Activated CD4-positive, CD25-positive, alpha-beta regulatory T cell (primary cell): ENCODE measurements at places on chromosomes 1 and 21.

GRCh38 chr1:212500983-212501382 is 68.3 kb downstream of the NENF start:
- no peak for DNase-seq

GRCh38 chr1:207872621-207873020 is 38.3 kb downstream of the CD34 start:
- no peak for DNase-seq

DNA sequence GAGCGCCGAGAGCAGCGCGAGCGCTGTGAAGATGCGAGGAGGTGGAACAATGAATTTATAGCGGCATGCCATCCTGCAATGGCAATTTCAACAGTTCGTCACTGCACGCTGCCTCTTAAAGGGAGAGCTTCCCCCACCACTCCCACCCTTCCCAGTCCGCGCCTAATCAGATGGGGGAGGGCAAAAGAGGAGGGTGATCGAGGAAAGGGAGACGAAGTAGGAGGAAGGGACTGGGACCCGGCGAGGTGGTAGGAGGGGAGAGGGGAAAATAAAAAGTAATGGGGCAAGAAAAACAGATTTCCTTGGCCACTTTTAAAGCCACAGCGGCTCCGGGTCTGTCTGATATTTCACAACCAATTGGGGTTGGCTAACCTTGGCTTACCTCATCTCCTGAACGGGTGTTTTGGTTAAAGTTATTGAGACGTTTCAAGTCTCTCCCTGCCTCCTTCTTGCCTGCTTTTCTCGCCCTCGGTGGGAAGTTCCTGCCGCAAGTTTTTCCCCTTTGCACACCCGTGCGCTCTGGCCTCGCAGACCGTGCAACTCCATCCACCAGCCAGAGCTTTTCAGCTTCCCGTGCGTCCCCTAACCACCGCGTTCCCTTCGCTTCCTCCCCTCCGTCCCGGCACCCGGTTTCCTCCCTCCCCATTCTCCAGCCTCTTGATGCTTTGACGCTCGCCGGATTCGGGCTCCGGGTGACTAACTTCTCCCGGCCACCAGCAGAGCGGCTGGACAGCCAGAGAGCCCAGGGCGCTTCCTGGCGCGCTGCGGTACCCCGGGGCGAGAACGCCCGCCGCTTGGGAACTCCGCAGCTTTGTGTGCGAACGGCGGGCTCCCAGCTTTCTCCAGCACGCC is at the start of gene ADAMTS5:
Gene ADAMTS5 (minus strand): TSS at position 27 of the 852 bp plus-strand sequence. CDS start 697 bp downstream, outside the sequence.
- DNase-seq: no peak

- no peak for DNase-seq
Observed at GRCh38 chr1:24694380-24694843, 50.8 kb upstream of the CLIC4 start.

- DNase-seq: no peak
Observed at GRCh38 chr21:45209685-45210284, 77.9 kb downstream of the POFUT2 start.

DNA sequence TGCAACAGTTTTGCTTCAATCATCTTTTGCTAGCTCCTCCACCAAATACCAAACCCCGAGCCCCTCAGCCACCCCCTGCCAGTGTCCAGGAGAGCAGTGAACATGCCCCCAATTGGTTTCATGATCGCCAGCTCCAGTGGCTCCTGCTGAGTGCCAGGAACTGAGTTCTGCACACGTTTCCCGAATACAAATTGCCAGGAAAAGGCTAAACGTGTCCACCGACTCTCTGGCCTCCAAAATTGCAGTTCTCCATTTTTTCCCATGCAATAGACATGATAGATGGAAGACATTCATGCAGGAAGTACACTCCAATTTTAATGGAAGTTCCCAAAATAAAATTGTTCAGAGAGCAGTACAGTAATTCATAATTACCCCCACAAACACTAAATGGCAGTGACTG is 101.3 kb downstream of the SPSB1 start:
- no peak for DNase-seq

GRCh38 chr1:30731806-30732276 is 8.5 kb upstream of the MATN1 start:
- DNase-seq: no peak

- no peak for DNase-seq
Observed at GRCh38 chr1:85203573-85204171, 2.9 kb upstream of the SYDE2 start.

GRCh38 chr1:116203920-116204319 is 92.7 kb downstream of the MAB21L3 start:
- no peak for DNase-seq

GRCh38 chr1:24541711-24542346 is 14.1 kb upstream of the NCMAP start:
- no peak for DNase-seq

DNA sequence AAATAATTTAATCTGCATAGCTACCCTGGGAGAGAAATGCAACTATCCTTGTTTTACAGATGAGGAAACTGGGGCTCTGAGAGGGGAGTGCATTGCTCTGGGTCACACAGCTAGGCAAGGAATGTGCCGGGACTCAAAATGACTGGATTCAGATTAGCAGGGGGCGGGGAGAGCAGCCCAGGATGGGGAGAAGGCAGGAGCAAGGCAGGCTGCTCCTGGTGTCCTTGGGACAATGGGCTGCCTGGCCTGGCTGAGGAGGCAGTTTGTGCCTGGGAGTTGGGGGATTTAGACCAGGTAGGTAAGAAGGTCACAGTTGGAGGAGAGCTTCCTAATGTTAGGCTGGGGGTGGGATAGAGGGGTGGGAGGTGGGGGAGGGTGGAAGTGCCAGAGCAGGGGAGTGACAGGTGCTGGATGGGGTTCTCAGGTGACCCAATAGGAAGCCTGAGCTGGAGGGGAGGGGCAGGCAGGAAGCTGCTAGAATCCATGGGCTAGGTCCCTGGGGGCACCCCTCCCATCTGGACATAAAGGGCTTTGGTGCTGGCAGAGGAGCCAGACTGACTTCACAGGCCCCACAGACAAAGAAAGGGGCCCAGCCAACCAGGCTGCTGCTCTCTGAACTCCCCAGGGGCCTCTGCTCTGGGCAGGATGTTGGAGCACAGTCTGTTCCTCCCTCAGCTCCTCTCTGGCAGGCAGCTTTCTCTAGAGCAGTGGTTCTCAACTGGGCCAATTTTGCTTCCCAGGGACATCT is 29.0 kb downstream of the TRIM62 start:
- DNase-seq: no peak

DNA sequence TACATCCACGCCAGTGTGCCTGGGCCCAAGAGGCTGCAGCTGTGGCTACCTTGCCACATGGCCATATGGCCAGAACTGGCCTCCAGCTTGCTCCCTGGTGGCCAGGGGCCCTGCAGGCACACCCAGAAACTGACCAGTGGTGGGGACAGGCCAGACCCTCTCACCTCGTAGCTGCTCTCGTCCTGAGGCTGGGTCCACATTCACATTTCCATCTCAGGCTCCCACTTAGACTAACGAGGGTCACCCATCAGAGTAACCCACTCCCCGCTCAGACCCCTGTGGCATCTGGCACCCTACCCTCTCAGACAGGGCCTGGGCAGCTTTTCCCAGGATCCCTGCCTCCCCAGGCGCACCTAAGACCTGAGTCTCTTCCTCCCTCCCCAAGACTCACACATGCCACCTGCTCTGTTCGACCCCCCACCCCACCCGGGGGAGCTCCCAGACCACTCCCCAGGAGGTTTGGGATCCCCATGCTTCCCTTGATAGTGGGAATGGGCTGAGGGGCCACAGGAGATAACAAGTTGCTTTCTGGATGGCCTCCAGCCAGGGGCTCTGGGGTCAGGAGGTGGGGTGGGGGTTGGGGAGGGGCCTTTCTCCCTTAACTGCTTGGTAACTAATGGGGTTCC is 21.3 kb upstream of the RNU1-4 start:
- DNase-seq: no peak

DNA sequence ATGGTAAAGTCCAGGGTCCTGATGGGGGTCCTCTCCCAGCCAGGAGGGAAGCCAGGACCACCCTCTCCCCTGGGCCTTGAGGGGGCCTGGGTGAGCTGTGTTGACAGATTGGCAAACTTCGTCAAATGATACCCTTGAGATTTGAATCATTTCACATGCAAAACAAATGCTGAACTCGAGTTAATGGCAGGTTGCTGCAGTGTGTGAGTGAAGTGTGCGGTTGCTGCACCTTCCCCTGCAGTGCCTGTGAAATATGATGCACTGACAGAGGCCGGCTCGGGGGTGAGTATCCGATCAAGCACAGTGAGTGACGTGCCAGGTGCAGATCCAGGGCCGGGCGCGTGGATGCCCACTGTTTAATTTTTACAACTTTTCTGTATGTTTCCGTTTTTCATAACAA is 5.7 kb upstream of the KRTAP12-1 start:
- no peak for DNase-seq

GRCh38 chr1:84653130-84653677 is 37.1 kb downstream of the SSX2IP start:
- no peak for DNase-seq

- no peak for DNase-seq
Observed at GRCh38 chr21:25636727-25637126, 2.3 kb upstream of the JAM2 start.

DNA sequence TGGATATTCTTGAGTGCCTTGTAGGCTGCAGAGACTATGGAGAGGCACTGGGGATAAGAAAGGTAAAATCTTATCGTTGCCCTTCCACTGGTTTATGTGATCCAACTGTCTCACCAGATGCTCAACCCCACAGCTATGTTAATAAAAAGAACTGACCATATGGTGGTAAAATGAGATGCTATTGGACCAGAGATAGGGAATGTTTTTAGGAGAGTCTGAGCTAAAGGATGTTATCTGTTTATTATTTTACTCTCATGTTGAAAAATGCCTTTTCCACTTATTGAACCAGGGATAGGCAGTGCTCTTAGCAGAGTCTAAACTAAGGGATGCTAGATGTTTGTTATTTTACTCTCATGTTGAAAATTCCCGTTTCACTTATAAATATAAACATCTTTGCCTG is 172.8 kb upstream of the GREM2 start:
- no peak for DNase-seq

DNA sequence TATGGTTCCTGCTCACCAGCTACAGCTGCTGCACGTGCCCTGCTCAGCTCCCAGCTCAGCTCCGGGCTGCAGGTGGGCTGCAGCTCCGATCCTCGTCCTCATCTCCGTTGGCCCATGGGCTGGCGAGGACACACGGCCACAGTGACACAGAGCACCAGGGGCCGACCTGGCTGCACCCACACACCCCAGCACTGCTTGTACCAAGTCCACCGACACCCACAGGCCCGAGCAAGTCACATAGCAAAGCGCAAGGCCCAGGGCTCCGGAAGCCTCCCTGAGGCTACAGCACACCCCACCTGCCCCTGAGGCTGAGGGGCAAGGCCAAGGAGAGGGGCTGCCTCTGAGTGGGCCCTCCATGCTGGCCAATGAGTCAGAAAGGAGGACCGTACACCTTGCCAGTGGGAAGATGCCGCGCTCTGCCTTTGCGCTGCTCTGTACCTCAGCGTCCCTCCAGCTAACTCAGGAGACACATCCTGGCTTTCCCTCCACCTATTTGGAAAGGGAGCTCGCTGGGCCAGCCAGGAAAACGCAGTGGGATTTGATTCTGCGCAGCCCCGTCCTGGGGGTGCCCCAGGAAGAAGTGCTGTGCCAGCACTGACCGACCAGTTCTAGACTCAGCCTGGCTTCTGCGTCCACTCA is 124.8 kb downstream of the SIK1 start:
- DNase-seq: no peak

DNA sequence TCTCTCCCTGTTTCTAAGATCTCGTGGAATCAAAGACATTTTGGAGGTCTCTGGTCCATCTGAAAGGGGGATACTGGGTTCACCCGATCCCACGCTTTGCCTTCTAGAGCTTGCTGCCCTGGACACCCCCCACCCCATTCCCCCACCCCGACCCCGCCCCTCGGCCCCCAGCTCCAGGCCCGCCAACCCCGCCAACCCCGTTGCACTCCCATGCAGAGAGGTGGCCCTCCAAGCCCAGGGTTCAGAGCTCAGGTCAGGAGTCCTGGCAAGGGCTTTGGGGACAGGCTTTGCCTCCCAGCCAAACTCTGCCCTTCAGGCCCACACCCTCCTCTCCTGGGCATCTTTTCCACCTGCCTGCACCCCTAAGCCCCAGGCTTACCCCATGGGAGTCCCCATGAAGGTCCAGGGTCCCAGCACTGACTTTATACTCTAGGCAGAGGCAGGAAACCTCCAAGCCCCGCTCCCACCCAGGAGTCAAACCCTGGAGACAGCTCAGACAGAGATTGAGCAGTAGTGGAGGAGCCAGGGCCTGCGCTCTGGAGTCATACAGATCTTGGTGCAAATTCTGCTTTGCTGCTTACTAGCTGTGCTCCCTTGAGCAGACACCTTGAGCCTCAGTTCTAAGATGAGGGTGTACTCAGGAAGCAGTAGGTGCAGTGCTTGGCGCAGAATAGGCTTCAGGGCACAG is 155.9 kb downstream of the FOXD2 start:
- DNase-seq: no peak
